ENCODE measurements at places on chromosomes 2 and 18.

- no peak for DNase-seq
Observed at GRCh38 chr2:141048951-141049350, 1081.9 kb downstream of the LRP1B start.

GRCh38 chr2:42999856-43000241 is 207.5 kb upstream of the HAAO start:
- DNase-seq = no peak

DNA sequence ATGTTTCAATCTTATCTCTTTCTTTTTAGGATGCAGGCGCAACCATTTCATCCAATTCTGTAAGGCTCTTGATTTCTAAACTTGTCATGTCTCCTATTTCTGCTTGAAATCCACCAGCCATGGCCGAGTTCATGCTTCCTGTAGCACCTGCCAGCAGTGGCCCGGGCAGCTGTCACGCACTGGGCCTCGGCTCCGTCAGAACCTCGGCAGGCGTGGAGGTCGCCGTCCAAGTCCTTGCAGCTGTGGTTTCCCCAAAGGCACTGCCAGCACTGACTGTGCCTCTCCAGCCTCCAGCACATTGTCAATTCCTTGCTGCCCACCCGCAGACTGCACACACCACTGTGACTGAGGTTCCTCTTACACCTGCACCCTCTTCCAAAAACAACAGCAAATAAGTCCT is 188.7 kb upstream of the SALL3 start:
- no peak for DNase-seq

DNA sequence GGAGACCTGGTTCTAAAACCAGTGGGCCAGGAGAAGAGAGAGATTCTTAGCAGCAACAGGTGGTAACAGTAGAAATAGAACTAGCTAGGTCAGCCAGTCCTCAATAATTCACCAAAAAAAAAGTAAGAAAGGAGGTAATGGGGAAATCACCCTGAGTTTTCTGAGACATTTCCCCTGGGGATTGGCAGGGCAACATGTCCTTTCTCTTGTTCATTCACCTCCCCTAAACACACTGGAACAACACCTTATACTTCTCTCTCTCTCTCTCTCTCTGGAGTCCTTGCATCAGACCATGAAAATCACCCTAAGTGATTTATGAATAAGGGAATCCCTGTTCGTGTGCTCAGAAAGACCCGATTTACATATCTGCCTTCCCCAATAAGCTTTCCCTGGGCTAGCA is 64.8 kb downstream of the COX7A2L start:
- no peak for DNase-seq

DNA sequence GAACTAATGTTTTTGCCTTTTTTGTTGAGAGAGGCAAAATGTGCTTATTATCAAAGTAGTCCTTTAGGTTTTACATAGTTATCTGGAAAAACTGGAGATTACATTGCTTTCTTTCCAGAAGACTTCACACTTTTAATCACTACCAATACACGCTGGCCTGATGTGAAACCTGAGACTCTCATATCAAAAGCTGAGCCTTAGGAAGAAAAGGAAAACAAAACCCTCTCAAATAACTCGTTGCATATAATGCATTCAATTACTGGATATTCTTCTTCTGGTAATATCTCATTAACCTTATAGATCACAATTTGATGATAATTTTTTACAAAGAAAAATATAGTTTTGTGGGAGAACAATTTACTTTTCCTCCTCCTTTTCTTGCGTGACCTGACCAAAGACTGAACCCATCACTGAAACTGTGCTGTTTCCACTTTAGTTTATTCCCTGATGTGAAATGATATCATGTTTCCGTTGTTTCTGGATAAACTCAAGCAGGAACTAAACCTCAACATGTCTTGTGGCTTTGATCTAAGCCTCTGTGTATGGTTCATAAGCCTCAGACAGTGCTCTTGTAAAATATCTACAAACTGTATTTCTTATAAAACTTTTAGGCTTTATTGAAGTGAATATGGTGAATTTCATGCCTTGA is 332.4 kb downstream of the GULP1 start:
- no peak for DNase-seq

DNA sequence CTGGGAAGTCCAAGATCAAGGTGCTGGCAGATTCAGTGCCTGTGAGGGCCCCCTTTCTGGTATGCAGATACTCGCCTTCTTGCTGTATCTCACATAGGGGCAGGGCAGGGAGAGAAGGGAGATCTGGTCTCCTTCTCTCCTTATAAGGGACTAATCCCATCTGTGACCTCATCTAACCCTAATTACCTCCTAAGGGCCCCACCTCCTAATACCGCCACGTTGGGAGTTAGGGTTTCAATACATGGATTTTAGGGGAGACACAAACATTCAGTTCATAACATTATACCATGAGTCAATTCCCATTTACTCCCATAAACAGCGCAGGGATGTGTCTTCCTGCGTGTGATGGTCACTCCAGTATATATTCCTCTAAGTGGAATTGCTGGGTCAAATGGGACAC is 73.8 kb upstream of the TXNDC2 start:
- no peak for DNase-seq
